DMS153 (cell line): ENCODE measurements at places on chromosomes 3 and 15.
A peak's percentile ranks its signal among the peaks of the same experiment; 100 is the strongest.

DNA sequence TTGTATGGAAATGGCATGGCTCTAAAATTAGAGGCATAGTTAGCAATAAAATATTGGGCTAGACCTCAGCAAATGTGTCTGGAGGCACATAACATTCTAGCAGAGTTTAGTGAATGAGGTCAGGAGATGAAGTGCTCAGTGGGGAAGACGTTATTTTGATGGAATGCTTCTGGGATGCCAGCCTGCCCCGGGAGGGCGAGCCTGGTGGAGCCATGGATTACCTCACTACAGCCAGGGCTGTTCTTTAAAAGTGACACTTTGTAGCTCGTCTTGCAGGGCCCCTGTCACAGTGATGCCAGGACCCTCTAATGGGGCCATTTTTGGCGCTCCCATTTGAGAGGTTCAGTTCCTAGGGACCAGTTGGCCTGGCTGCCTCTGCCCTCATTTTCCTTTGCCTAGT, 48.5 kb downstream of the PXYLP1 start:
- no peak for DNase-seq

DNA sequence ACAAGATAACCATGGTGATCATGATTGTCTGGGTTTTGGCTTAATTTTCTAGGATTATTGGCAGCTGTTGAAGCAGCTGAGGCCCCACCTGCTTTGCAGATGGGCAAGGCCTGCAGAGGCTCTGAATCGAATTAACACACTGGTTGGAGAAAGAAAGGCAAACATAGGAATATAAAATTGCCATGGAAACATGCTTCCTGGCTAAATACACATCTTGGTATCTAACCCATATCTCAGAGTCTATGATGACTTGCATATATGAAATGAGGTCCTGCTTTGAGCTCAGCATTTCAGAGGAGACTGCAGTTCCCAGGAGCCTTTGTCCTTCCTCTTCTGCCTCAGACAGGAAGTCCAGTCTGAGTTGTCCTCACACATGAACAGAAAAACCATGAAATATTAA, 24.3 kb upstream of the SV2B start:
- DNase-seq = no peak

GRCh38 chr15:87722941-87723691, 533.4 kb downstream of the NTRK3 start:
- peak; percentile 65 for DNase-seq

DNA sequence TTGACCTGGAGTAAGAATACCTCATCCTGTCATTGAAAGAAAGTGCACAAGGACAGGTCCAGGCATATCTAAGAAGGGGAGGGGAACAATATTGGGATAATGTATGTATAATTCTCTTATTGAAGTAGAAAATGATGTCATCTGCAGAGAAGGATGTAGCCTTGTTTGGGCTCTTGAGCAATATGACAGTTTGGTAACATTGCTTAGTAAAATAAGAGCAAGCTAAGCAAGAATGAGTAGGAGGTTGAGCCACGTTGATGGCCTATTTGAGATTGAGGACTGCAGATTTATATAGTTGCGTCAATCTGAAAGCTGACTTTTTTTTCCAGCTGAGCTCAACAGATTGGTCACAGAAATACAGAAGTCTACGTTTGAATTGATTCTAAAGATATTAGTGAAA, 145.2 kb downstream of the FILIP1L start:
- DNase-seq = no peak

GRCh38 chr3:140570602-140571001, 107.3 kb upstream of the TRIM42 start:
- no peak for DNase-seq

- no peak for DNase-seq
These were observed 93.2 kb upstream of the CCDC80 start for GRCh38 chr3:112734171-112734570.

GRCh38 chr3:53023072-53023823, 22.6 kb downstream of the SFMBT1 start:
- no peak for DNase-seq

DNA sequence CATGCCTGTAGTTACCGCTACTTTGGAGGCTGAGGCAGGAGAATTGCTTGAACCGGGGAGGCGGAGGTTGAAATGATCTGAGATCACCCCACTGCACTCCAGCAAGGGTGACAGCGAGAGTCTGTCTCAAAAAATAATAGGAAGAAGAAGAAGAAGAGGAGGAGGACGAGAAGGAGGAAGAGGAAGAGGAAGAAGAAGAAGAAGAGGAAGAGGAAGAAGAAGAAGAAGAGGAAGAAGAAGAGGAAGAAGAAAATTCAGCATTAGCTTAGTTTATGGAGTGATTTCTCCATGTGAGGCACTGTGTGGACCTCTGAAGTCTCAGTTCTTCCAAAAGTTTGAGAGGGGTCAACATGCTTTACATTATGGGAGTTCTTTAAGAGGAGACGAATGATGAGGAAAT, 17.4 kb upstream of the MEGF11 start:
- no peak for DNase-seq

GRCh38 chr3:59535791-59536221, 486.0 kb upstream of the CFAP20DC start:
- DNase-seq = no peak

- DNase-seq = no peak
These were observed 3.5 kb upstream of the RNU5B-1 start for GRCh38 chr15:65300924-65301441.

- no peak for DNase-seq
These were observed 6.9 kb downstream of the PLXND1 start for GRCh38 chr3:129599607-129600006.
